Activated T-helper 1 cell treated with Interleukin-2 at 50 U/mL for 16 hours (primary cell): ENCODE measurements at places on chromosomes 16 and 17.

DNA sequence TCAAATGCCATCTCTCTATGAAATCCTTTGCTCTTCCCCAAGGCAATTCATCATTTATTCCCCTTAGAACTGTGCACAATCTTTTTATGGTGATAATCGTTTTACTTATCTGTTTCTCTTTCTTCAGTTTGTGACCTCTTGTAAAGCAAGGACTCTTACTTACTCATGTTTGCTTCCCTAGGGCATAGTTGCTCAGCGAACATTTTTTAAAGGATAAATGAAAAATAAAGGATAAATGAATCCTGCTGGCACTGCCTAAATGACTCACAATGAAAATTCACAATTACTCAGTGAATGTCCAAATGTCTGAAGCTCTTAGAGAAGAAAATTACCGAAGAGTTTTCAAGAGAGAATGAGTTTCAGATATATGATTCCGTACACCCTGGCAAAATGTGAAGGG is 671.7 kb downstream of the CDH11 start:
- no peak for DNase-seq

- DNase-seq: no peak
Measured at GRCh38 chr17:40022961-40023541, 7.8 kb downstream of the CSF3 start.

DNA sequence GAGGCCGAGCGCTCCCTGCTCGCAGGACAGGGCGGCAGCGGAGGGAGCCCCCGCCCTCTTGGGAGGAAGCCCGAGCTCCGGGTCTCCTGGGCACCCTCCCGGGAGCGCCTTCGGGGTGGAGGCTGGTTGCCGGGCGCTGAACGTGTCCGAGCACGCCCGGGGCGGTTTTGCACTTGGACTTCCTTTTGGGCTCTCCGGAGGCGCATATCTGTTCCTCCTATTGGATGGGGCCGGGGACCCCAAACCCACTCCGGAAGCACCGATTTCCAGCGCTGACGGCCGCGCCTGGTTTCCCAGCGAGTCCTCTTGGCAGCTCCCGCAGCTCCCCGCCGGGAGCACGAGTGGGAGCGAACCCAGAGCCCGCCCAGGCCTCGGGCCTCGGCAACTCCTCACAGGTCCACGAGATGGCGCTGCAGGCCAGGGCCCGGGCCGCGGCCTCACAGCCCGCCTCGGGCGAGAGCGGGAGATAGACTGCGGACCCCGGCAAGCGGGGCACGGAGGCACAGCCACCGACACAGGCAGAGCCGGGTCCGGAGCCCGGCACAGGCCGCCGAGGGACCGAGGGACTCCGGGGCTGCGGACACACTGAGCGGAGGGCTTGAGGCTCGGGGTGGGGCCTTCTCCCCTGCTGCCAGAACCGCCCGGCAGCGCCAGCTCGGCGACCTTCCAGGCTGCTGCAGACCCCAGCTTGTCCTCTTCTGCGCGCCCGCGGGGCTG is 12.7 kb downstream of the TBX2 start:
- DNase-seq: peak; percentile 65

GRCh38 chr17:28033972-28034714 is 8.3 kb upstream of the NLK start:
- DNase-seq: no peak

GRCh38 chr16:58462997-58463941 is 36.7 kb upstream of the NDRG4 start:
- no peak for DNase-seq

GRCh38 chr16:56399047-56399446 is 26.3 kb downstream of the AMFR start:
- DNase-seq: no peak
